ENCODE measurements at places on chromosomes 2 and 18.

GRCh38 chr18:2537296-2537695 lies 34.0 kb downstream of the METTL4 start:
- DNase-seq, result no peak

- DNase-seq, result no peak
Observed at GRCh38 chr2:180324182-180324581, 317.1 kb upstream of the CWC22 start.

- DNase-seq, result no peak
Observed at GRCh38 chr2:37402636-37403035, 58.2 kb downstream of the QPCT start.

- DNase-seq, result no peak
Observed at GRCh38 chr18:48844271-48844670, 106.5 kb downstream of the SMAD7 start.

DNA sequence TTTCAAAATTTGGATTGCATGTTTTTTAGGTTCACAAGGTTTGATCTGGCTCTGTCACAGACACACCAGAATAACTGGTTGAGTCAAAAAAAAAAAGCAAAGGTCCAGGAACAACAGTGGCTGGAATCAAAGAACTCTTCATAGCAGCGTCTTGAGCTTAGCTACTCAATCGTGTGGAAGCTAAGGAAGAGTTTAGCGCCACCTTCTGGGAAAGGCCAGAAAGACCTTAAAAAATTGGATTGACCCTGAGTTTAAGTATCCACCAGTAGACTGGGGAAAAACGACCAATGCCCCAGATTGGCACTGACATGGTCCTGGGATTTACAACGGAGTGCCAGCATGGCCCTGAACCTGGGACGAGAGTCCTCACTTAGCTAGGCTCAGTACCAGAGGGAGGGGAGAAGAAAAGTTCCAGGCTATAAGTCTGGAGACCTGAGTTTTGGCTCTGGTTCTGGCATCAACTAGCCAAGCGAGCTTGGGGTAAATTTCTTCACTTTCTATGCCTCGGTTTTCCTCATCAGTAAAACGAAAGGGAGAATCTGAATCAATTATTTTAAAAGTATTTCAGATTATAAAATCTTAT lies 71.1 kb upstream of the TFCP2L1 start:
- DNase-seq, result no peak

GRCh38 chr2:236879416-236879963 lies 206.2 kb upstream of the COPS8 start:
- no peak for DNase-seq

DNA sequence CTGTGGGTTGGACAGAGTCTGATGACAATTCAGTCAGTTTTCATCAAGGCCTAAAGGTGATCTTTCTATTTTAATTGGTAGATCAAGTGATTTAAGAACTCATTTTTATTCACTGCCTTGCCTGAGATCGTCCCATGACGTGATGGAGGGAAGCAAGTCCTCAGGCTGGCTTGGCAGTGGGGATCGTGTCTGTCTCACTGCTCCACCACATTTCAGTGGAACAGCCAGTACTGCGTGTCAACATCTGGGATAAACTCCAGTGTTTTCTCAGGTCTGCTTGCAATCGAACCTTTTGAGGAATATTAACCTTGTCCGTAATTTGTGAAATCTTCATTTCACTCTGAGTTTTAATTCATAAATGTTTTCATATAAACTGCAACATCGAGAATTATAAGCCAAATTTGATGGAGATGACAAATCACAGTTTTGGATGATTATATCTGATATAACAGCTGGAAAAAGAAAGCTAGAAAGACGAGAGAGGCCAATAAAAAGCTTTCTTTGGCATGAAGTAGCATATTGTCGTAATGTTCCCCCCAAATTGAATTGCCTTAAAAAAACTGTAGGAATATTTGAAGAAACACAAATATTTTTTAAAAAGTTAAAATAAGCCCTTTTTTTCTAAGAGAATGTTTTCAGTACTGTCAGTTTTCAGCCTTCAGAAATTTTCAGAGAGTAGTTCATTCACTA lies 414.7 kb upstream of the SPRED2 start:
- no peak for DNase-seq

DNA sequence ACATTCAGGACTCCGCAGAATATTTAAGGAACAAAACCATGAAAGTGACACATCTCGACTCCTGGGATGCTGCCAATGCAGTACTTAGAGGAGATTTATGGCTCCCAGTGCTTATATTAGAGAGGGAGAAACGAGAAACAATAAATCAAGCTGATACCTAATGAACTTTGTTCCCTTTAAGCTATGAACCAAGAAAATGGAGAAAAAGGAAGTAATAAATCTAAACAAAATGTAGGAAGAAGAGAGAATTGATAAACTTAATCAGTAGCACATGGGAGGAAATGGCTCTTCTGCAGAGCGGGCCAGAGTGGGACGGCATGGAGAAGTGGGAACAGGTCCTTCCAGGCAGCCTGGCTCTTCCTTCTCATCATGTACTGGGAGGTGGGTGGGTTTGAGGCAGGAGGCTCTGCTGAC lies 42.7 kb downstream of the NPPC start:
- no peak for DNase-seq

- DNase-seq, result no peak
Observed at GRCh38 chr2:24875272-24875671, 44.8 kb downstream of the ADCY3 start.

DNA sequence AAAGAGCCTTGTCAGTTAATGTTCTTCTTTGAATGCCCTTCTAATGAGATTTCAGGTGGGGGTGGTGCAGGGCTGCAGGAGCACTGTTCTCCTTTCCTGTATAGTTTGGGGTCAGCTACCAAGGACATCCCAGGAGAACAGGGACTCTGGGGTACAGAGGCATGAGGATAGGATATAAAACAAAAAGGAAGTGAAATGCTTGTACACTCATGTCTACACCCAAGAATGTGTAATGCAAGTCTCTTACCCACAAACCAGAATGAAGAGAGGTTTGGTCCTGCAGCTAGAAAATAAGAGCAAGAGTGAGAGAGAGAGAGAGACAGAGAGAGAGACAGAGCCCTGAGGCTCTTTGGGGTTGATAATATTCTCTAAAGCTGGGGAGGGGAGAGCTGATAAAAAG lies 151.8 kb upstream of the KCTD1 start:
- no peak for DNase-seq

GRCh38 chr2:82000606-82001005 lies 1696.1 kb upstream of the LRRTM1 start:
- DNase-seq, result no peak

Data from activated T-helper 1 cell treated with Interleukin-2 at 50 U/mL for 16 hours (primary cell).